ENCODE measurements at places on chromosomes 3 and 15.

DNA sequence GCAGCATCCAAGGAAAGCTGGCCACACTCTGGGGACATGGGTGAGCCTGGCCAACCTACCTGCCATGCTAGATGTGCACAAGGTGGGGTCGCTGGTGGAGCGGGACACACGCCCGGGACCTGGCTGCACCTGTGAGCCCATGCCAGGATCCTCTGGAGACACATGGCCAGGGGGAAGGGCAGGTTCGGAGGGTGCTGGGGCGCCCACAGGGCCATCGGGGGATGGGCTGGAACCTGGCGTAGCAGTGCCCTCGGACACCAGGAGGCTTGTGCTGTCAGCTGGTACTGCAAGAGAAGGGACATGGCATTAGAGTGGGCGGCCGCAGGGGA lies 143.4 kb downstream of the NSMCE3 start:
- DNase-seq = no peak

DNA sequence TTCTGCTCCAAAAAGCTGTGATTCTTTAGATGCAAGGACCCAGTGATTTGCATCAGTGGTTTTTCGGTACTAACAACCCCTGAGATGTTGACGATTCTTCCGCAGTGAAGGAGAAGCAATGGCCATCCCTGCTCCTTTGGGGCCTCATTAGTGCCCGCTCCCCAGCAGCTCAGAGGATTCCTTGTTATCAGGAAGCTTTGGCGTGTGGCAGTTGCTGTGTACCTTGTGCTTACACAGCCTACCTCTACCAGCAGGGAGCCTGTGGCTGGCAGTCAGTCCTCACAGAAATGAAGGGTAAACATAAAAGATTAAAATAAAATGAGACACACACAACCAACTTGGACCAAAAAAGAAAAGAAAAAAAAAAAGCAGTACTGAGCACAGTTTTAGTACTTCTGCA lies 55.2 kb downstream of the CNTN3 start:
- DNase-seq = no peak

- no peak for DNase-seq
These were observed 31.1 kb downstream of the LSM3 start for GRCh38 chr3:14209581-14210289.

- DNase-seq = no peak
These were observed 16.9 kb downstream of the TMEM43 start for GRCh38 chr3:14141602-14142341.

- peak; percentile 94 for DNase-seq
These were observed 32.4 kb upstream of the SACM1L start for GRCh38 chr3:45656575-45657363.

DNA sequence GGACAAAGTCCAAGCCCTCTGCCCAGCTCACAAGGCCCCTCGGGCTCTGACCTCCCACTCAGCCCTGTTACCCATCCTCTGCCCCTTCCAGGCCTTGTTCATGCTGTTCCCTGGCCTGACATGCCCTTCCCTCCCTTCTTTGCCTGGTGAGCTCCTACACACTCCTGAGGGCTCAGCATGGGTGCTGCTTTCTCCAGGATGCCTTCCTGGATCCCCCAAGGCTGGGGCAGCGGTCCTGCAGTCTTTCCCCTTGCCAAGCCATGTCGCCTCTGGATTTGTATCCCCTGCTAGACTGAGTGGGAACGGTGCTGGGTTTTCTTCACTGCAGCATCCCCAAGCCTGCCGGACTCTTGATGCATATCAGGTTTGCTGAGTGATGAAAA lies 35.9 kb downstream of the FAM3D start:
- DNase-seq = no peak

- DNase-seq = no peak
These were observed 724.1 kb downstream of the GRM7 start for GRCh38 chr3:7585052-7585451.

GRCh38 chr3:127156338-127157050 lies 36.4 kb upstream of the PRR23E start:
- no peak for DNase-seq

DNA sequence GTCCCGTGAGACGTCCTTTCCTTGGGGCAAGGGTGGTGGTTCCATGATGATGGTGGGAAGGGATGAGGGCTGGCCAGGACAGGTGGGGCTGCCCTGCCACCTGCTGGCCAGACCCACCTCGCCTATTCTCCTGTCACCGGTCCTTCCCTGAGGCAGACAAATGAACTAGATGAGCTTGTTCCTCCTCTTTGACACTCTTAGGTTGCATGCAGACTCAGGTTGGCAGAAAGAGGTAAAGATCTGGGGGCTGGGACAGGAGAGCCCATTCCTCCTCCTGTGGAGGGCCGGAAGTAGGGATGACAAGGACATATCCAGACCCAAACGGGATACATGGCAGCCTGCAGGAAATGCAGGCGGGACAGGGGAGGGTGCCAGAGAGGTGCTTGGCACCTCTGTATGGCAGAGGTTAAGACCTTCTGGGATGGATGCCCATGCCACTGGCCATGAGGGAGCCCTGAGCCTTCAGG lies 38.6 kb downstream of the ACSBG1 start:
- DNase-seq = peak; percentile 46

DNA sequence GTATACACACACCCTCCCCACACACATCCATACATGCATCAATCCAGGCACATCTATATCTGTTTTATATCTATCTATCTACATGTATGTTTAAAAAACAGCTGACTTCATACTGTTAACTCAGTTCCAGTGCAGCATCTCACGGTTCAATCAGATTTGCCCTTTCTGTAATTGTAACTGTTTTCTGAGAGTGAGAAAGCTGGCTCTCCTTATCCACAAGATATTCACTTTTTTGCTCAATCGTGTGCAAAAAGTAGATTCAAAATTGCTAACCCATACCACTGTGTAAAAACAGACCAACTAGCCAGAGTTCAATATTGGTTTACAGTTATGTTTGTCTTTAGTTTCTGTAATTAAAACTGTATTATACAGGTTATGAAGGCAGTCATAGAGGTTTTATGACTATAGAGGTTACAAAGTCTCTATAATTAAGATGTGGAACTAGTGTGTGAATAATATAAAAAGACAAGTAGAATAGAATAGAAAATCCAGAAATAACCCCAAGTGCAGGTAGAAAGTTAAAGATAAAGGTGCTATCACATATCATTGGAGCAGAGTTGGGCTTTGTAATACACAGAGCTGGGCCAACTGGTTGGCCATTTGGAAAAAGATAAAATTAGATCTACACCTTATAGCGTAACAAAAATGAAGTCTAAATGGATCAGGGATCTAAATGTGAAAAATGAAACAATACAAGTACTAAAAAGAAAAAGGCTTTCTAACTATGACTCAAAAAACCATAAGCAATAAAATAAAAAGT lies 20.1 kb upstream of the MCF2L2 start:
- no peak for DNase-seq

- peak; percentile 84 for DNase-seq
These were observed 89.0 kb upstream of the STRIT1 start for GRCh38 chr3:155382396-155383042.

- DNase-seq = no peak
These were observed 188.1 kb downstream of the PLOD2 start for GRCh38 chr3:145972851-145973250.

DNA sequence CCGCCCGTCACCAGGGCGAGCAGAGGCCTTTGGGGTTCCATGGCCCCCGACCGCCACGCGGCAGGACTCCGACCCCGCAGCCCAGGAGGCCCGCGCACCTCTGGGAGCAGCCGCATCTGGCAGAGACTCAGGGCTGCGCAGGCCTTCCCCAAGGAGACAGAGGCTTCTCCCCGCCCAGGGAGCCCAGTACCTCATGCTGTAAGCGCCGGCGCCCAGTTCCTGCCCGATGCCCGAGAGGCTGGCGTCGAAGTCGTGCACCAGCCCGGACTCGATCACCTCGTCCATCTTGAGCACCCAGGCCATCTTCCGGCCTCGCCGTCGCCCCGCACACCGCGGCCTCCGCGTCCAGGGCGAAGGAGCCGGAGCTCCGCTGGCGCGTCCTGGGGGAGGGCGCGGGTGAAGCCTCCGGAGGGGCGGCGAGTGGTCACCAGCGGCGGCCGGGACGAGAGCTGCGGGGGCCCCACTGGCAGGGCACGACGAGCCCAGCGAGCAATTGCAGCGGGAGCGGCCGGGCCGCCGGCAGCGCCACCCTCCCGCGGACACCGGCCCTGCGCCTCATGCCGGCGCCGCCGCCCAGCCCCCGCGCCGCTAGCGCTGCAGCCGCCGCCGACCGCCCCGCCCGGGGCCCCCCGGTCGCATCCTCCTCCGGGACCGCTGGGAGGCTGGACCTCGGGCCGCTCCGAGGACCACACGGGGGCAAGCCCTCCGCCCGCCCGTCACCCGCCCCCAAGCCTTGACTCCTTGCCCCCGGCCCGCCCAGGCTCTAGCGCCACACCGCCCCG lies 468 bp downstream of the UBP1 start:
- DNase-seq = peak; percentile 26

- DNase-seq = peak; percentile 98
These were observed at the start of gene LZTFL1 for GRCh38 chr3:45841757-45842491. TSS of gene LZTFL1 (minus strand) at chr3:45842119. CDS start at chr3:45841991, 128 bp downstream.

DNA sequence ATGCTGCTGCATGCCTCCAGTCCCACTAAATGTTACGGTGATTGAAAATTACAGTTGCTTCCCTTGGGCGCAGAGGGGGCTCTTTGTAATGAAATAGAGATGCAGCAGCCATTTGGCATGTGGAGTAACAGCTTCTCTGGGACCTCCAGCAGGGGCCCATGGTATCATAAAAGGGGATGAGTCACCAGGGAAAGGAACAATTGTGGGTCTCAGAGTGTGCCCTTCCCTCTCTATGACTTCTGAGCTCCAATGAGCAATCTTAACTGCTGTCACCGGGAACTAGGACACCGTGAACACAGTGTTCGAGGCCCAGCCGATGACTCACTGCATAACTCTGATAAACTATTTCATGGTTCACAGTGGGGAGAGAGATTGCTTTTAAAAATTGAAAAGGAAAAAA lies 164.8 kb upstream of the NUDT16 start:
- DNase-seq = no peak

- peak; percentile 21 for DNase-seq
These were observed 20.2 kb downstream of the MYZAP start for GRCh38 chr15:57611938-57612337.

DNA sequence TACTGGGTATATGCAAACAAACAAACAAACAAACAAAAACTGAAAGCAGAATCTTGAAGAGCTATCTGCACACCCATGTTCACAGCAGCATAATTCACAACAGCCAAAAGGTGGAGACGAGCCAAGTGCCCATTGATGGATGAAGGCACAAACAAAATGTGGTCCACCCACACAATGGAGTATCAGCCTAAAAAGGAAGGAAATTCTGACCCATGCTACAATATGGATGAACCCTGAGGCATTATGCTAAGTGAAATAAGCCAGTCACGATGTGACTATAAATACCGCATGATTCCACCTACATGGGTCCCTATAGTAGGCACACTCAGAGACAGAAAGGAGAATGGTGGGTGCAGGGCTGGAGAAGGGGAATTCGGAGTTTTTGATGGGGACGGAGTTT lies 24.1 kb downstream of the XPC start:
- no peak for DNase-seq

DNA sequence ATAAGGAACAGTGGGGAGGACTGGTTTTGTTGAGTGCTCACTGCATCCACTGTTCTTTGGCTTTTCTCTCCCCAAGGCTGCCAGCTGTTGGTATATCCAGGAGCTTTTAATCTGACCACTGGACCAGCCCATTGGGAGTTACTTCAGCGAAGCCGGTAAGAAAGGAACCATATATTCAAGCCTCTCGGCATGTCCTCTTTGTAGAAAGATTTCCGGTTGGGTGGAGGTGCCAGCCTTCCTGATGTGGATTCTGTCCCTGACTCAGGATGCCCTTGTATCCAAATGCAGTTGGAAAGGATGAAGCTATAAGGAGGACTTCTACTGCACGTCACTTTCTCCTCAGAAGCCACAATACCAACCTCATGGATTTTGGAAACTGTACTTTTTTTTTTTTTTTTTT lies 14.2 kb downstream of the NIT2 start:
- no peak for DNase-seq

GRCh38 chr3:32175607-32176197 lies 62.8 kb upstream of the CMTM8 start:
- DNase-seq = peak; percentile 84

- DNase-seq = no peak
These were observed 11.8 kb upstream of the PLXND1 start for GRCh38 chr3:129618186-129618820.

- no peak for DNase-seq
These were observed 17.3 kb downstream of the TBC1D2B start for GRCh38 chr15:78060232-78060631.

GRCh38 chr15:66730168-66731021 lies 28.4 kb downstream of the SMAD6 start:
- no peak for DNase-seq

DNA sequence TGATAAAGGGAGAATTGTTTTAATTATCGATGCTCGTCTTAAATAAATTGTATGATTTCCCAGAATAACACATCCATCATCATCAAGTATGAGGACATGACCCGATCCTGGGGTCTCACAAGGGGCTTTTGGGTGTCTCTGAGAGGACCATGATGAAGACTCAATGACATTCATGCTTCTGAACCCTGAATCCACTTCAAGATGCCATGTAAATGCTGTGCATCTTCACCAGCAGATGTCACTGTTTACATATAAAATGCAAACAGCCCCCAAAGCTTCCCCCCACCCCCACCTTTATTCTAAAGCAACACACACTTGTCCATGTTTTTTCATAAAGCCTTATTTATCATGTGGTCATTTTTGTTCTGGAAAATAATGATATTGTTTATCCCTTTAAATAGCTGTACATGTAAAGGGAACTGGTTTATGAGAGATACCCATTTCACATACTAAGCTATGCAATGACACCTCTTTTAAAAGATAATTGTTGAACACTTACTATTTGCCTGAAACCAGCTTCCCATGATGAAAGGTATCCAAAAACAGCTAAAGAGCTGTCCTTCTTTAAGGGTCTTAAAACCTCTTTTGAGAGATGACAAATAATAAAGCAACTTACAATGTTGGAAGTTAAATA lies 69.7 kb upstream of the UBE3A start:
- peak; percentile 67 for DNase-seq

GRCh38 chr3:59979542-59979941 lies 929.7 kb upstream of the CFAP20DC start:
- DNase-seq = no peak

DNA sequence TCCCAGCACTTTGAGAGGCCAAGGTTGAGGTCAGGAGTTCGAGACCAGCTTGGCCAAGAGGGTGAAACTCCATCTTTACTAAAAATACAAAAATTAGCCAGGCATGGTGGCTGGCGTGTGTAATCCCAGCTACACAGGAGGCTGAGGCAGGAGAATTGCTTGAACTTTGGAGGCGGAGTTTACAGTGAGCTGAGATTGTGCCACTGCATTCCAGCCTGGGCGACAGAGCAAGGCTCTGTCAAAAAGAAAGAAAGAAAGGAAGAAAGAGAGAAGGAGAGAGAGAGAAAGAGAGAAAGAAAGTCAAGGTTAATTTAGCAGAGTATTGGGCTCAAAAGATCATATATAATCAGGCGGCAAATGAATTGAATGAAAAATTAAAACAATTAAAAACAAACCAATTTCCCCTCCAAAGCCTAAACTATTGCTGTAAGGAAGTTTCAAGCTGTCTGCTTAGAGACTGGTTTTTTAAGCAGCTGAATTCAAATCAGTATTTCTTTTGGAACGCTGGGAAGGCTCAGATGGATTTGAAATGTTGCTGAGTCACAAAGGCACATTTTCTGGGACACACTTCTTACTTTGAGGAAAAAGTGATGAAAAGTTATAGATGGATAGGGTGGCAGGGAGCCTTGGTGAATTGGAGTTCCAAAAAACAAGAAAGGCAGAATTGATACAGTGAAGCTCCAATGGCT lies 81.3 kb upstream of the BHLHE40 start:
- DNase-seq = no peak
